Stimulated activated CD4-positive, alpha-beta T cell treated with anti-CD3 and anti-CD28 coated beads, Interleukin-1b, Interleukin-23, amount 100 ng/mL, for 1 hour (primary cell): ENCODE measurements at places on chromosomes 3 and 15.

- DNase-seq, result no peak
These were observed 38.2 kb downstream of the TMCC1 start for GRCh38 chr3:129855170-129855831.

DNA sequence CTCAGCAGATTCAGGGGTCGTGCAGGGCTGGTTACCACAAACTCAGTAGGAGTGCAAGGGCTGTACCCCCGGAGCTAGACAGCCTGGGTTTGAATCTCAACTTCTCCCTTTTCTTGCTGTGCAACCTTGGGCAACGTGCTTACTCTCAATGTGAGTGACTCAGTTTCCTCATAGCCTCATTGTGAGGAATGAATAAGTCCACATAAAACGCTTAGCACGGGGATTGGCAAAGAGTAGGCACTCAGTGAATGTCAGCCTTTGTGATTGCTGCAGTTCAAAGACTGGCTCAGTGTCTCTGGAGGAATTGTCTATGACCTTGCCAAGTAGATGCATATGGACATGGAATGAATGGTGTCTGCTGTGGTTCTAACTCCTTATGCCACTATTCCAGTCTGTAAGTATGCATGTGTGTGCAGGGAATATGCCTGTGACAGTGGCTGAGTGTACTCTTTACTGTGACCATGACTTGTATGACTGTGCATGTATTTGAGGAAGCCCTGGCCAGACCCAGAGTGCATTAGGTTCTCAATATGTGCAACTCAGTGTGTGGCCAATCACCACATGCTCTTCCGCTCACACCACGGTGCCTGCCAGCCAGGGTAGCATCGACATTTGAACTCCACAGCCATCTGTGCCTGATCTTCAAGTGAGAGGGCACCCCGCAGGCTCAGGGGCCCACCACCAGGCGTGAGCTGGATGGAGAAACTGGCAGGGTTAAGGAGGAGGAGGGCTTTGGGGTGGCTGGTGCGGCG is 900 bp upstream of the HYAL3 start:
- DNase-seq, result no peak

DNA sequence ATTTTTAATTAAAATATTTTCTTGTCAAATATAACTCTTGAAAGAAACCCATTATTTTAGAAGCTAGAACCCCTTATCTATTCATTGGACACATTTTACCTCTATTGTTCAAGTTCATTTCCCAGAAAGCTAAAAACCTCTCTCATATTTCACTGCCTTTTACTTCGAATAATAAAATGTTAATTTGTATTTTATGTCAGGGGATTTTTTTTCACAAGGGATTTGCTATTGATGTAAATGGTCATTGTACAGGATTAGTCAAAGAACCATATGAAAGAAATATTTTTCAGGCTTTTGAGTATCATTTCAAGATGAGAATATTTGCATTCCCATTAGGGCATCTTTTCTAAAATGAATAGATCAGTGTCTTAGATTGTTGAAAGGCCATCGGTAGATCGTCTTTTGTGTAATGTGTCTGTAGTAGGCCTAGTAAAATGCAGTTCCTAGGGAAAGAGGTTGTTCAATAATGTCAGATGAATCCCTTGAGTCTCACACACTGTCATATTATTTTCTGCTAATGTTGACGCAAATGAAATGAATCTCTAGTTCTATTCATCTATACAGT is 114.5 kb downstream of the ROBO1 start:
- no peak for DNase-seq

- DNase-seq, result no peak
These were observed 171.5 kb downstream of the LRTM1 start for GRCh38 chr3:54756330-54756731.

DNA sequence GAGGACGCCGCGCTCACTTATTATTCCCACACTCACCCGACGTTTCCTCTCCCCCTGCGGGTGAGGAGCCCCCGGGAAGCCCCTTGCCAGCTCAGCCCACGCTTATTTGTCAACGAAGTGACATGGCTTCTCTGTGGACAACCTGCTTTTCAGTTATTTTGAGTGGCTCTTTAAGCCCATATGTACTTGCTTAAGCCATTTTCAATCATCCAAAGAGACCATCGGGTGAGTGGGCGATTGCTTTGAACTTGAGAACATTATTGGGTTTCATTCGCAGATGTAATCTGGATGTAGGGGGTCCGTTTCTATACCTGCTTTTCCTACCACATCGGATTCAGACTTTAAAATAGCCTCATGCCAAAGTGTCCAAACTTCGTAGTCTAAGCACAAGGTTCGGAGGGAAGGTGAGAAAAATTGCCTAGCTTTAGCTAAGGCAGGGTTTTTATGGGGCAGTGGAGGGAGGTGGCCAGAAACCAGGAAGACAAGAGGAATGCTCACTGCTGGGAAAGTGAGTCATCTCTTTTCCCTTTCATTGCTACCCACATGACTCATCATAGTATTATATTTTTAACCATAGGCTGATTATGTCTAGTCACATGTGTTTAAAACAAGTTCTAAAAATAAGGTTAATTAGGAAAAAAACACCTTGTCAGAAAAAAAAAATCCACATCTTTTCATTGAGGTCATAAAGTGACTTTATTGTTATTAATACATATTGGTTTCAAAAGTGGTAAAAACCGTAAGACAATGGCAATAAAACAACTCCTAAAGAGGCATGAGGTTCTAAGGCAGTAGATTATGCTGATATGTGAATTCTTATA is 773.1 kb upstream of the NR2F2 start:
- no peak for DNase-seq

DNA sequence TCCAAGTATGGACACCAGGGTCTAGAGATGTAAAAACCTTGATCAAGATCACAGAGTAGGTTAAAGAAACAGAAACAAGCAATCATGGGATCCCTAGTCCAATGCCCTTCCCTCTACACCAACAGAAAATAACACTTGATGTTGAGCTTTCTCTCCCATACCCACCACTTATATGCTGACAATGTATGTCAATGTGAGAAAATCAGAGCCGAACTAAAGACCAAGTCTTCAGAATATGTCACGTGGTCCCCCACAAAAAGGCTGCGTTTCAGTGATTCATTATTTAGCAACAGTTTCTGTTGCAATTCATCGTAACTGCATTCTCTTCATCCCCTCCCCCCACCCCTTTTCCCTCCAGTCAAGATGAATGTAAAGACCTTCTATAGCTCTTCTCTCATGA is 278.9 kb upstream of the STT3B start:
- no peak for DNase-seq

DNA sequence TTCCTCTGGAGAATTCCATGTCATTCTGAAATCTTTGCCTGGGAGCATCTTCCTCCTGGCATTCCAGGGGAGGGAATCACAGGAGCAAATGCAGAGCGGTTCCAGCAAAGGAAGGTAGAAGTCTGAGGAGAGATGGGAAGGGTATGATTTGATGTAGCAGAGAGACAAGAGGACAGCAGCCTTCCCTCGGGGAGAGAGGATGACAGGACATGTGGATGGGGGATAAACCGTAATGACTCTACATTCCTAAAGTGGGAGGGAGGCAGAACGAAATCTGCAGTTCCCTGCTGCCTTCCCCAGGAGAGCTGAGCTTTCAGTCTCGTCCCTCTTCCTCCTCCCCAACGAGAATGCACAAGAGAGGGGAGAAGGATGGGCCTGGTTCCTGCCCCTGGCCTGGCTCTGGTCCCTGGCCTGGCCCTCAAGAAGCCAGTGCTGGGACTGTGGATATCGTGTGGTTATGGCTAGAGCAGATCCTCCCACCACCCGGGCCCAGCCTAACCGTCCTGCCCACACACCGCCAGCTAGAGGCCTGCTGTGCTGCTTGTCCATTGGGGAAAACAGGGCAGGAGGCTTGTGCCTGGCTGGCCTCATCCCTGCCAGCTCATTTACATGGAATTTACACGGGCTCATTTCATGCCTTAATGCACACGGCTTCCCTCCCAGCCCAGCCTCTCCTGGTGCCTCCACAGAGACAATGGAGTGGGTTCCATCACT is 26.6 kb downstream of the SEMA7A start:
- no peak for DNase-seq

DNA sequence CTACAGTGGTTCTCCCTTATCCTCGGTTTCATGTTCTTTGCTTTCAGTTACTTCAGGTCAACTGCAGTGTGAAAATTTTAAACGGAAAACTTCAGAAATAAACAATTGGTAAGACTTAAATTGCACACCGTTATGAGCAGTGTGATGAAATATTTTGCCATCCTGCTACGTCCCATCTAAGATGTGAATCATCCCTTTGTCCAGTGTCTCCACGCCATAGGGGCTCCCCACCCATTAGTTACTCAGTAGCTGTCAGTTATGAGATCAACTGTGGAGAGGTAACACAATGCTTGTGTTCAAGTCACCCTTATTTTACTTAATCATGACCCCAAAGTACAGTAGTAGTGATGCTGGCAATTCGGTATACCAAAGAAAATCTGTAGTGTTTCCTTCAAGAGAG is 47.4 kb downstream of the TJP1 start:
- no peak for DNase-seq

- no peak for DNase-seq
These were observed 264.0 kb upstream of the DPH6 start for GRCh38 chr15:35810007-35810406.

DNA sequence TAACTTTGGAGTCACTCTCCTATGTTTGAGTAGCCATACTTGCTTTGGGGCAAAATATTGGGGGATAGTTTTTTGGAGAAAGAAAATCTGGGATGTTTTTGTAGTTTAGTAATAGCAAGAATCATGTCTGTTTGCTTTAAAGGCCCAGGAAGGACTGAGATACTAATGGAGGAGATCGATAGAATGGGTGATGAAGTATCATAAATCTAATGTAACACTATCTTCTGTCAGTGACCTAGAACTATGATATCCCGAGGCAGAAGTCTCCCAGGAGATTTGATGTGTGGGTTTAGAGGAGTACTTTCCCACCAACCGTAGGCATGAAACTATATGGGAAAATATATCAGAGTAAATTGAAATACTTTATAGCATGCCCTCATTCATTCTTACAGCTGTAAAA is 21.0 kb upstream of the NFKBIZ start:
- DNase-seq, result no peak

GRCh38 chr3:196666001-196666867 is 26.7 kb downstream of the NRROS start:
- DNase-seq, result no peak

DNA sequence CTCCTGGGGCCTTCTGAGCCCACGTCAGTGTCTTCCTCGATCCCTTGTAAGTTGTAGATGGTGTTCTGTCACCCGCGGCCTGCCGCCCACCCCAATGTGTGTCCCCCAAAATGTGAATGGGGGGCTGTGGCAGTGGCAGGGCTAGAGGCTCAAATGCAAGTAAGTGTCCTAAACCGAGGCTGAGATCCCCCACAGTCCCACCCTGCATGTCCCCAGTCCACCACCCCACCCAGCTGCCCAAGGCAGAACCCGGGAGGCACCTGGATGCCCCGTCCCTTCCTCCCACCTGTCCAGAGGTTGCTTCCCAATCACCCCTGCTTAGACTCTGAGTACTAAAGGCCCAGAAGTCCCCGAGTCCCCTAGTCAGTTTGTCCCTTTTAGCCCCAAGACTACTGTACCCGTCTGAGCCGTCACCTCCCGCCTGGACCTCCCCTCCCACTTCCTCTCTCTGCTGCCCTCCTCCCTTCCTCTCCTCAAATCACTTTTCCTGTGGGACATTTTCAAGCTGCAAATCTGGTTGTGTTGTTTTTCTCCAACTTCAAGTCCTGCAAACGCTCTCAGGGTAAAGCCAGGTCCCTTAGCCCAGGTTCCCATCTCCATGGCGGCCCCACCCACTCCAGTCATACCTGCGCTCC is 11.8 kb upstream of the PLXND1 start:
- DNase-seq, result no peak

DNA sequence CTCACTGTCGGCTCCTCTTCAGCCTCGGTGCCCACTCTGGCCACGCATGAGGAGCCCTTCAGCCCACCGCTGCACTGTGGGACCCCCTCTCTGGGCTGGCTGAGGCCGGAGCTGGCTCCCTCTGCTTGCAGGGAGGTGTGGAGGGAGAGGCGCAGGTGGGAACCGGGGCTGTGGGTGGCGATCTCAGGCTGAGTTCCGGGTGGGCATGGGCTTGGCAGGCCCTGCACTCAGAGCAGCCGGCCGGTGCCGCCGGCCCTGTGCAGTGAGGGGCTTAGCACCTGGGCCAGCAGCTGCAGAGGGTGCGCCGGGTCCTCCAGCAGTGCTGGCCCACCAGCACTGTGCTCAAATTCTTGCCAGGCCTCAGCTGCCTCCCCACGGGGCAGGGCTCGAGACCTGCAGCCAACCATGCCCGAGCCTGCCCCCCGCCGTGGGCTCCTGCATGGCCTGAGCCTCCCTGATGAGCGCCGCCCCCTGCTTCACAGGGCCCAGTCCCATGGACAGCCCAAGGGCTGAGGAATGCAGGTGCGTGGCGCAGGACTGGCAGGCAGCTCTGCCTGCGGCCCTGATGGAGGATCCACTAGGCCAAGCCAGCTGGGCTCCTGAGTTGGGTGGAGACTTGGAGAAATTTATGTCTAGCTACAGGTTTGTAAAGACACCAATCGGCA is 899.1 kb downstream of the SI start:
- no peak for DNase-seq

- no peak for DNase-seq
These were observed 79.4 kb downstream of the GTPBP8 start for GRCh38 chr3:113070072-113070640.

GRCh38 chr15:32649342-32649741 is 7.8 kb downstream of the SCG5 start:
- no peak for DNase-seq

- no peak for DNase-seq
These were observed 75.1 kb downstream of the MOBP start for GRCh38 chr3:39542588-39542988.

- no peak for DNase-seq
These were observed 60.2 kb downstream of the SLTM start for GRCh38 chr15:58873267-58873666.

- DNase-seq, result no peak
These were observed 3.3 kb downstream of the RPL15 start for GRCh38 chr3:23920151-23920655.

- DNase-seq, result no peak
These were observed 88.2 kb downstream of the PTPRG start for GRCh38 chr3:61649381-61650170.

GRCh38 chr3:28934126-28934813 is 346.6 kb upstream of the RBMS3 start:
- no peak for DNase-seq

- DNase-seq, result no peak
These were observed 61.1 kb downstream of the FNDC3B start for GRCh38 chr3:172100482-172100881.

DNA sequence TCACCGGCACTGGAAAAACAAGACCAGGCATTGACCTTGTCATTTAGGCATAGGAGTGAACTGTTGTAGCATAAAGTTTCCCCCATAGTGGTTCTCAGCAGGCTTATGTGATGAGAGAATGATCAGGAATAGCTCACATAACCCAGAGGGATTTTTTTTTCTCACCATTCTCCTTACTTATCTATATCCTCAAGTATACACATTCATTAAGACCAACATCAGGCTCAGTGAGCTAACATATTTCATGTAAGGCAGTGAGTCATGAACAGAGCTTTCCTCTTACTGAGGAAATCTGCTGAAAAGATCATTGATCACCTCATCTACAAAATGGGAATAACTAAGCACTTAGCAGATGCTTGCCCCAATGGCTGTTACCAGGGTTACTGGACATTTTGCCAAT is 396.6 kb upstream of the TMCO5A start:
- no peak for DNase-seq
